Activated CD8-positive, alpha-beta memory T cell treated with anti-CD3 and anti-CD28 coated beads for 1 hour (primary cell): ENCODE measurements at places on chromosomes 4 and X.

GRCh38 chrX:70480660-70481018 lies 36.0 kb downstream of the DLG3 start:
- DNase-seq: no peak

DNA sequence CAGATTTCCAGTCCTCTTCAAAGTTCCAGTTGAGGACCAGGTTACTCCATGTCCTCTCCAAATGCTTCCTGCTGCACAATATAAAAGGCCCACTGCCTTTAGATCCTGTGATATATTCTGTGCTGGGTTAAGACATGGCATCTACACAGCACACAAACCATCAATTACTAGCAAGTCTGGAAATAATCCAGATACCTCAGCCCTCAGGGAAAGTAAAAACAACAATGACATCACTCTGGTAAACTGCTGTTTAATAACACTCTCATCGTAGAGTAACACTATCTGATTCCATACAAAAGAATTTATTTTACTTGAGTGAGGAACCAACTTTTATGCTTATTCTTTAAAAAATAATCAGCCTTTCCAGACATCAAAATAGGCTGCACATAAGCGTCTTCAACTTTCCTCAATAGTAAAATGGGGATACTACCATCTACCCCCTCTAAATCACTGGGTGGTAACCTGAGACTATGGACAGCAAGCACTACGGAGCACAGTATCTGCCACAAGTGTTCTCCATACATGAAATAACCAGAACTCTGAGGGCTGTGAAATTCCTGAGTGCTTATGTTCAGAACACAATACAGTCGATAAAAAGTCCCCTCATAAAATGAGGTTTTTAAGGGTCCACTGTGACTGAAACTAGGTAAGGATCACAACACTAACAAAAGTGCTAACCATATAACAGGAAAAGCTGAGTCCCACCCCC lies 53.4 kb downstream of the ABCG2 start:
- no peak for DNase-seq

DNA sequence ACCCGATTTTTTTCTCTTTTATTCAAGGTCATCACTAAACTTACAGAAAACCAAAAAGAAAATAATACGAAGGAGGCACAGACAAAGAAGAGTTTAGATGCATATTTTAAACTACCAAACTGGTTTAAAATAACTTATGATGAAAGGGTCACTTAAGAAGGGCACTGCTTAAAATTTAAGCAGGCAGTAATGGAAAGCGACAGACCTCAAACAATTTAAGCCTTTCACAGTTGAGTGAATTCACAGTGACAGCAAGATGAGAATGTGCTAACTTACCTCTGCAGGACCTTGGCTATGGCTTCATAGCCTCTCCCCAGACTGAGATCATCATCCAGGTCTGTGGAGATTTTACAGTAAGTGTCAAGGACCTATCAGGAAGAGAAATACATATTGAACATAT lies 112.1 kb downstream of the TTC29 start:
- no peak for DNase-seq

DNA sequence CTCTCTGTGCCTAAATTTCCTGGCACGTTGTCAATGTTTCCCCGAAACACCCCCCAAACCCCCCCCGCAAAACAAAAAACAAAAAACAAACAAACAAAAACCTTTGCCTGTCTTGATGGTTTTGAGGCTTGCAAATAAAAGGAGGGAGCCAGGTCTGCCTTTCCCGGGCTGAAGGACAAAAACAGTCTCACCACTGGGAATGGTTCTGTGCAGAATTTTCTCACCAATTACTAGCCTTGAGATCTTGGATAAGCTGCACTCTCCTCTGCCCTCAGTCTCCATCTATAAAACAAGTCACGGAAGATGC lies 15.5 kb downstream of the NKX3-2 start:
- DNase-seq: no peak

- no peak for DNase-seq
Observed at GRCh38 chr4:146023334-146023967, 84.8 kb upstream of the ZNF827 start.

- DNase-seq: no peak
Observed at GRCh38 chr4:55311792-55312488, 34.1 kb upstream of the SRD5A3 start.
